ENCODE measurements at places on chromosomes 3 and 15. TPM values are rescaled to one million over a fixed set of nuclear protein-coding genes. Genes with fewer than 3 reads are reported as not detected.

DNA sequence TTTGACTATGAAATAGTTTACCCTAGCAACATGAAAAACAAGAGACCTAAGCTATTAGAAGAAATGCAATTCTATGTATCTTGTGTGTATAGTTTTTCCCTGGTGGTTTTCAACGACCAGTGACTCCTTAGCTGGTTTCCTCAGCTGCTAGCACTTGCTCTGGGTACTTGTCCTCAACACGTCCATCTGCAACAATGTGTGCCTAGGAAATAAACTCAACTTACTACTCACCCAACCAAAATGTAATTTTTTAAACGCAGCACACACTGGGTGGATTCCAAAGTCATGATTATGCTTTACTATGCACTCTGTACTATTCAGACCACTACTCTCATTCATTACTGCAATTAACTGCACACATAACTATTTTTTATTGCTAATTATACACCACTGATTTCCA, 31.0 kb downstream of the CPA3 start:
- no peak for DNase-seq

DNA sequence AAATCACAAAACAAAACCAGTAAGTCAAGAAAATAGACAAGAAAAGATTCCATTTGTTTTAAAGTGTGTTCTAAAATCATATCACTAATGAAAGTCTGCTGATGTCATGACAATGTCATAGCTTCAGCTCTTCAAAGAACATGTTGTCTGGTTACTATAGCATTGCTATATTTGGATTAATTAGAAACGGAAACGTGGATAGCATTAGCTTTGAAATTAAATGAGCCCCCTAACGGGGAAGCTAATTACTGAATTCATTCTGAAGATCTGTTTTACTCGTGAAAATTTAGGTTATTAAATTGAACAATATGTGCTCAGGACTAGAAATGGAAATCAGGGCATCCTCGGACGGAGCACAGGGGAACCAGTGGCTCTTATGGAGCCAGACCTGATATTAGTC, 316.7 kb upstream of the AGTR1 start:
- no peak for DNase-seq

DNA sequence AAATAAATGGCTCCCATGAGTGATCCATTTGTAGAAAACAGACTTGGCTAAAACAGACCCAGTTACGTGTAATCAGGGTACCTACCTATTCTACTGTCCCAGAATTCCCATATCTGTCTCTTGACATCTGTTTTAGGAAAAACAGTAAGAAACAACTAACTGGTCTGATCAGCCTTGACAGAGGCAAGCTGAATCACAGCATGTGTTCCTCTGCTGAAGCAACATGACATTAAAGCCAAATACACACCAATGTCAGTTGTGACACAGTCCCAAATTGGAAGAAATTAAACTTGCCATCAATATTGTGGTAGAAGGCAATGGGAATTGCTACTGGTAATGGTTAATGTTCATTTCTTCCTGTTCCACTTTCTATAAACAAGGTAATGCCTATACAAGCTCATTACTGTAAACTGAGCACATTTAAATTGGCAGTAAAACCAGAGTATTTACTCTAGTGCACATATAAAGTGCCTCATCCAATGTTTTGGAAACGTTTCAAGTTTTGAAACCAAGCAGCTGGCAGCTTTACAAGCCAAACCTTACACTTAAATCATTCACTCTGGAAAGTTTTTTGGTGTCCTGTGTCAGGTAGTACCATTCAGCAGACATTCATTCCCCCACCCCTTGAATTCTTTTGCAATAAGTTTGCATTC, 27.0 kb downstream of the ALDH1A2 start:
- peak; percentile 52 for DNase-seq

DNA sequence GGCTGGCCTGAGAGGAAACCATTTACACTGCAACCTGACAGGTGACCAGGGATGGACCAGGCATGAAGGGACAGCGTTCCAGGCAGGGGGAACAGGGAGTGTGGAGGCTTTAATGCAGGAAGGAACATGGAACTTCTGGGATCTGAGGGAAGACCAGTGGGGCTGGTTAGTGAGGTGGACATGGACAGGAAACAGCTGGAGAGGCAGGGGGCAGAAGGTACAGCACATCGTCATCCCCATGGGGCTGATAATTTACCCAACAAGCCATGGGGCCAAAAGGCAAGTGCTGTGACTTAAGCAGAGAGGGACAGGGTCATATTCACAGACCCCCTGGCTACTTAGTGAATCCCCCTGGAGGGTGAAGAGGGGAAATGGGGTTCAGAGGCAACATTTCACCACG, 77.0 kb upstream of the LARS2 start:
- no peak for DNase-seq

DNA sequence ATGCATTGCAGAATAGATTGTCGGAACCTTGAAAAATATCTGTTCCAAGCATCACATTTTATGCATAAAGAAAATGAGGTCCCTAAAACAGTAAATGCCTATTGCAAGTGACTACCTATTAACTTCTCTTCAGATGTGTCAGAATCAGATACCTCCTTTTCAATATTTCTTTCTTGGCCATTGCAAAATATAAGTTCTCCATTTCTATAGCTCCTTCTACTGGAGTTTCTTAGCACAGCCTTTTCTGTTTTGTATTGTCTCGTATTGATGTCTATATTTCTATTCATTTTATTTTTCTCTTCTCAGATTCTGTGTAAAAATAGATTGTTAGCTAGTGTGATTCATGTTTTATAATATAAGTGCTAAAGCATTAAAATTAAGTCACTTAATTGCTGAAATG, 63.4 kb downstream of the PPARG start:
- no peak for DNase-seq

- no peak for DNase-seq
Measured at GRCh38 chr15:70923311-70924080, 30.9 kb downstream of the LRRC49 start.

- DNase-seq, result no peak
Measured at GRCh38 chr15:48968066-48968465, 4.3 kb upstream of the SHC4 start.

GRCh38 chr3:141052201-141053069, 1.3 kb downstream of the SPSB4 start:
- DNase-seq, result no peak

GRCh38 chr3:45008117-45008516, 18.0 kb upstream of the CLEC3B start:
- no peak for DNase-seq

GRCh38 chr3:122975163-122975923, 52.2 kb downstream of the SEMA5B start:
- peak; percentile 55 for DNase-seq

Gene SEMA3B
- total RNA-seq, result 4.0 TPM

- peak; percentile 56 for DNase-seq
Measured at GRCh38 chr15:69576035-69576526, 123.5 kb downstream of the RPLP1 start.

DNA sequence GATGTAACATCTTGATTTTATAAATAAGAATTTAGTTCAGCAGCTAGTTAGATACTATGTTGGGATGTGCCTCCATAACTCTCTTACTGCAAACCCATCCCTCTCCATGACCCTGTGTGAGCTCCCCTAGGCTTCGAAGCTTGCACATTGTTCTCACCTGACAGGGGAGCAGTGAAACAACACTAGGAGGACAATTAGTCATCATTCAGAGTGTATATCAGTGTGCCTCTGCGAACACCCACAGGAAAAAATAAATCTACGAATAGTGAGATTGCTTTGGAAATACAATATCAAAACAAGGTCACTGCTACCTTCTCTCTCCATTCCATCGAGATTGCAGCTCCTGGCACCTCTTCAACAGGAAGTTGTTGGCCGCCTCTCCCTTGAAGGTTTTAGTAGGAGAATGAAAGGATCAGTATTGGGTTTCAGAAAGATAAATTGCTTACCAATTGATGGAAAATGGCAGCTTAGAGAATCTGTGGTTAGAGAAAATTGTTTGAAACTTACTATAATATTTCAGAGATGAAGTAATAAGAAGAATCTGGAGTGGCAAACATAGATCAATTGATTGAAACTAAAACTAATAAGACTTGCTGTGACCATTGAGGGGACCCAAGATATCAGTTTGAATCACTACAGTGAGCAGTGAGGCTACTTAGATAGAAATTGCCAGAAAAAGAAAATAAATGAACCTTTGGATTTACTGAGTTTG, 103.2 kb downstream of the CHL1 start:
- DNase-seq, result peak; percentile 5

Gene KNL1
- total RNA-seq, result 27.0 TPM
